HCT116 (cell line): ENCODE measurements at places on chromosomes 1 and 21. TPM values are rescaled to one million over a fixed set of nuclear protein-coding genes. Genes with fewer than 3 reads are reported as not detected.

Gene MRAP
- not detected for total RNA-seq

Gene LINGO4
- not detected for total RNA-seq

Gene SPAG17
- total RNA-seq = not detected

Gene LMX1A
- not detected for total RNA-seq

DNA sequence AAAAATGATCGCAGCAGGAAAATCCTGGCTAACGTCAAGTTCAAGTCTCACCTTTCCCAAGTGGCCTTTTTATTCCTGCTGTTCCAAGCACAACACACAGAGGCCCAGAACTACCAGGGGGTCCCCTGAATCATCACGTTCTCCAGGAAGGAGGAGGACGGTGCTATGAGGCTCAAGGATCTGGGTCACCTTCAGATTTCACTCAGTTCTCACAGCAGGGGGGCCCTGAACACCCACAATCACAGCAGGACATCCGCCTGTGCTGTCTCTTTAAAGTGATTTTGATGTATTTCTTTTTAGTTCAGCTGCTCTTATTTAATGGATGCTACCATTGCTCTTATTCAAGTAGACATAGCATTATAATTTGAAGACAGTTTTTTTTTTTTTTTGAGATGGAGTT is 173.4 kb downstream of the HUNK start:
- no peak for DNase-seq

- no peak for DNase-seq
Observed at GRCh38 chr1:68916221-68916902, 419.5 kb upstream of the DEPDC1 start.

- DNase-seq = no peak
Observed at GRCh38 chr1:184060316-184060715, 8.8 kb downstream of the TSEN15 start.

DNA sequence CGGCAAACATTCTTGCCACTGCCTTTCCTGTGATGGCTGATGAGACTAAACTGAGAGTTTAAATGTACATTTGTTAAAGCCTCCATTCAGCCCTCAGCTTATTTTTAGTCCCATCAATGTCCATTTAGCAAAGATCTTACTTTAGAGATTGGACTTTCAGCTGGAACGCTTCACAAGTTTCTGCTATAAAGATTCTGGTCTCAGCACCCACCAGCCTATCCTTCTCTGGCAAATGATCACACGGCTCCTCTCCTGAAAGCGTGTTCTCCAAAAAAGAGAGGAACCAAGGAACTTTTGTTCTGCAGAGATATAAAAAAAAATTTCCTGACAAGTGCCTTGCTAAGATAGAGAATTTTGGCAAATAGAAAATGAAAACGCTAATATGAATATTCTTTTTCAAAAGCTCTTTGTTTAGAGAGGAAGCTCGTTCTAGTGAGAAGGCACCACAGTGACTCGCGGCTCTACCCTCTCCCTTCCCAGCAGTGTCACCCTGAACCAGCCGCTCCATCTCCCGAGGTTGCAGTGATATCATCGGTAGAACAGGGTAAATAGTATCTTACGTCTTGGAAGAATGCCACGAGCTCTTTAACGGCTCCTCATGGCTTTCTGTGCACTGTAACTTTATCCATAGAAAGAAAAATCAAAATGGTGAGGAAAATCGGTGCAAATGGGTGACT is 200.2 kb downstream of the APP start:
- no peak for DNase-seq

DNA sequence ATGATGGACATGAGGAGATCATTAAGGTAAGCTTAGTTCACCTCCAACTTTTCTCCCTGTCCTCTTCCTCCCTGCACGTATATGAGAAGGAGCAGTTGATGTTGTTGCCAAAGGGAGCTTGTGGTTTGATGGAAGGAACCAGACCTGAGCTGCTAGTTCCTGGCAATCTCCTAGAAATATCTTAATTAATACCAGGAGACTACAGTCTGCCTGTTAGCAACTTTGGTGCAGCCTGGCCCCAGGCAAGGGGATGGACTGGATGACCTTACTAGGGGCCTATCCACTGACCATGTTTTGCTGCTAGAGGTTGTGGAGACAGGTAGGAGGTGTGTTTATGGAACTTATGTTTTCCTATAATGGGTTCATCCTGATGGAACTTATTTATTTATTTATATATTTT is 22.6 kb downstream of the TUFT1 start:
- DNase-seq = no peak

- DNase-seq = no peak
Observed at GRCh38 chr1:166237675-166238074, 70.9 kb upstream of the FAM78B start.

GRCh38 chr1:188846468-188846867 is 1631.2 kb downstream of the BRINP3 start:
- no peak for DNase-seq

- no peak for DNase-seq
Observed at GRCh38 chr1:167826127-167826526, 87.8 kb downstream of the ADCY10 start.
